ENCODE measurements at places on chromosomes 12 and 14.

DNA sequence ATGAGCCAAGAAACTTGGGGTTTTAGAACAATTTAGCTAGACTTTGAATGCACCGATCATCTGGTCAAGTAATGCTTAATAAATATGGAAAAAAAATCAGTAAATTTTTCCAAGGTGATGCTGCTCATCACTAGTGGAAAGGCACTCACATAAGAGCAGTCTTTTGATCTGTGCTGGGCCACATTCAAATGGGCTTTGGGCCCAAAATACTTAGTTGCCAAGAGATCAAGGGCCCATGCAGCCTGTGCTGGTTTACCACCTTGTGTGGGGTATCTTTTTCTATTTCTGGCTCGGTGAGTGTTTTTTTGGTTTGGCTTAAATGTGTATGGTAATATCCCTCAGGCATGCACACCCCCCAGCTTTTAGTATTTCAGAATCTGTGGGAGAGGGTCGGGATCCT, 943.2 kb downstream of the TMTC2 start:
- no peak for DNase-seq

DNA sequence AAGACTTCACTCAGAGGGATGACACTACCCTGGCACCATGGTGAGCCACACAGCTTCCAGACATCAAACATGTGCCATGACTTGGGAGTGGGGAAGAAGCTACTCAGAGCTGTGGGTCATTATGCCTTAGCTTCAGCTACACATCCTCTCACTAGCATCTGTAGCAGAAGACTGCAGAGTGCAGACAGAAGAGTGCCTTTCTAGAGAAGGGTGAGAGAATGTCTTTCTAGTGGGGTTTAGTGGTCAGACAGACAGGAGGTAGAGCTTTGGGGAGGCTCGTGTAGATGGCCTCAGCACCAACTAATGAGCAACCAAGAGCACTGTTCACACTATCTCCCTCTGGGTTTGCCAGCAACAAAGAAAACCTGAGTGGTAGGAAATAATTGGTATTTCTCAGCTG, 4.9 kb upstream of the B4GALNT3 start:
- no peak for DNase-seq

- no peak for DNase-seq
Measured at GRCh38 chr14:89841851-89842250, 112.7 kb downstream of the EFCAB11 start.

DNA sequence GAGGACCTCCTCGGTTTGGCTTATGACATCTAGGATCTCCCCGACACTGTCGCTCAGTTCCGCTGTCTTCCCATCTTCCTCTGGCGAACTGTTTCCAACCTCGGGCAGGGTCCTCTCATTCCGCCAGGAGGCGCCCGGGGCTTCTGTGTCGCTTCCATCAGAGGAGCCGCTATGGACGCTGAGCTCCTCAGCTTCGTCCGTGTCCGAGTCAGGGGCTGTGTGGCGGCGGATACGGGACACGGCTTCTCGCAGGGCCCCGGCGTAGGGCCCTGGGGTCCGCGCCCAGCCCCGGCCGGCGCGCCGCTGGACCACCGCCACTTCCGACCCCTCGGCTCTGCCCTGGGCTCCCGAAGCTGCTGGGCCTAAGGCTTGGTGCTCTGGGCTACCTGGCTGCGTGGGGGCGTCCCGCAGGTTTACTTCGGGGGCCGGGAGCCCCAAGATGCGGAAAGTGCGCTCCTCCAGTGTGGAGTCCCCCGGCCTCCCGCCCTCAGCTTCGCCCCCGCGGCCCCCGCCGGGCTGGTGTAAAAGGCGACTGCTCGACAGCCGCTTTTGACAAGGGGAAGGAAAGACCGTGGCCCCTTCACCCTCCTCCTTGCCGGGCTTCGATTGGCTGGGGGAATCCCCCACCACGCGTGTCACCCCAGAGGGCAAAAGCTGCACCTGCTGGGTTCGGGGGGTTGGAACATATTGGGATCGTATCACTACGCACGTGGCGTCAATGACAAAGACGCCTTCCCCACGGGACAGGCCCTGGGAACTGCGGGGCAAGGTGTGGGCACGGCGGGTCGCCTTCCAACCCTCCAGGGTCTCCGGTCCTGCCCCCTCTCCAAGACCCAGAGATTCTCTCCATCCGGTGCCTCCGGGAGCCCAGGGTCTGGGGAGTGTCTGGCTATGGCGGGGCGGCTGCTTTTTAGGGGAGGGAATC, 2.1 kb downstream of the DDN start:
- DNase-seq = peak; percentile 55

DNA sequence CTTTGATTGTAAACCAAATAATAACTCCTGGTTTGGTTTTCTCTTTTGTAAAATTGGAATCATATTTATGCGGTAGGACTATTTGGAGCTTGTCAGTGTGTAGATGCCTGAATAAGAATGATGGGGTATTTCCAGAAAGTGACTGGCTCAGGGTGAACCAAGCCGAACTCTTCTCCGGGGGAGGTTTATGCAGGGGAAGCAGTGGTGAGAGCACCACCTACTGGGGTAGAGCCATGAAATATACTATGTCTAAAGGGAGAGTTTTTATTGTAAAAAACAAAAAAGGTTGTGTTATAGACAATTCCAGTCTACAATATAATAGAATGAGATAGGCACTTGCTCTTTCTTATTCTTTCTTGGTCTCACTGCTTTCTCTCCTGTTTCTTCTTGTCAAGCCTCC, 222.9 kb upstream of the SLC16A7 start:
- peak; percentile 26 for DNase-seq

DNA sequence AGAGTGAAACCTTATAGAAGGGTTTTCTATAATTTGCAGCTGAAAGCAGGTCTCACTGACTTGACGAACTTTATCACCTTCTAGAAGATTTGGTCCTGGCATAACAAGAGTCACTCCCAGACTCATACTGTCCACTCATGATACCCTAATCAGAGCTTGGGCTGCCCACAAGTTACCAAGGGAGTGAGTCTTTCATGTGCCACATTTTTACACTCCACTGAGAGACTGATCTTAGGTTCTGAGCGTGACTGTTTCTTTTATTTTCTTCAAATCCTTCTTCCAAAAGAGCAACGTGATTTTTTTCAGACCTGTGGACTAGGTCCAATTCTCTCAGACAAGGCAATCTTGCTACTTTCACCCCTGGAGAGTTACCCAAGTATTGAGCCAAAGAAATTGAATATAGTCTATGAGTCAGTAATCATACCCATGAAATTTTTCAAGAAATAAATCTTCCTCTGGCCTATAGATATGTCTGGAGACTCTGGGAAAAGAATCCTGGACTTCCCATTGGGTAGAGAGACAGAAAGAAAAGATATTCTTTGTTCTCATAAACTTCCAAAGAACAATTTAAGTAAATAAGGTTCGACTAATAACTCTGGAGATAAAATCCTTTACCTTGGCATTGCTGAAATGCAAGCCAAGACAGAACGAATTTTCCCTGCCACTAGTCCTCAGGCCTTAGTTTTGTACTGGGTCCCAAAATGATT, 26.9 kb downstream of the SIX1 start:
- DNase-seq = peak; percentile 98

GRCh38 chr12:6950401-6950801, 755 bp upstream of the PTPN6 start:
- no peak for DNase-seq

GRCh38 chr12:46464863-46465262, 92.3 kb upstream of the SLC38A2 start:
- DNase-seq = no peak

DNA sequence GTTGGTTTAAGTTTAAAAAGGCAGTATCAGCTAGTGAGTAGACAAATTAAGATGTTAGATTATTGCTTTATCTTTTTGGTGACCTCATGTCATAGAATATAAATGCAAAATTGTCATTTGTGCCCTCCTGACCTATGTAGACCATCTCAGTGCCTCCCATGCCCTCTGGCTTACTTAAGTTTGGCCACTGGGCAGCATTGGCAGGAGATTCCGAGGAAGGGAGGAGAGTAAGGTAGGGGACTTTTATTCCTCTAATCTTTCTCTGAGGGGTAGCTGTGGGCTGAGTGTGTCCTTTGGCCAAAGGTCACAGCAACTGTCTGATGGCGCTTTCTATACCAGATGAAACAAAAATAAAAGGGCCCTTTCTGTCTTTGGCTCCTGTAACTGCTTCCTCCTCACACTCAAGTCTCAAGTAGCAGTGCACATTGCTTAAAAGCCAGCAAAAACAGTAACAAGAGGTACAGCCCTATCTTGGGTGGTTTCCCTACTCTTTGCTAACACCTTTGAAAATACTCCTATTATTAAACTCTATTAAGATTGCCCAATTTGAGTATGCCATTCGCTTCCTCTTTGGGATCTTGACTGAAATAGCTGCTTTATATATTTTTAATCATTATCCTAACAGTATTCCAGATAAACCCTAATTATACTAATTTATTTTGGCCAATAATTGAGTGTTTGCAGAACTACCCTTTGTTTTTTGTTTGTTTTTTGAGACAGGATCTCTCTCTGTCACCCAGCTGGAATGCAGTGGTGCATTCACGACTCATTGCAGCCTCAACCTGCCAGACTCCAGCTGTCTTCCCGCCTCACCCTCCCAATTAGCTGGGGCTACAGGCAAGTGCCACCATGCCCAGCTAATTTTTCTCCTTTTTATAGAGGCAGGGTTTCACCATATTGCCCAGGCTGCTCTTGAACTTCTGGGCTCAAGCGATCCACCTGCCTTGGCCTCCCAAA, 56.5 kb upstream of the KCNH3 start:
- no peak for DNase-seq

GRCh38 chr14:103904493-103905107, 23.7 kb upstream of the TDRD9 start:
- DNase-seq = no peak

DNA sequence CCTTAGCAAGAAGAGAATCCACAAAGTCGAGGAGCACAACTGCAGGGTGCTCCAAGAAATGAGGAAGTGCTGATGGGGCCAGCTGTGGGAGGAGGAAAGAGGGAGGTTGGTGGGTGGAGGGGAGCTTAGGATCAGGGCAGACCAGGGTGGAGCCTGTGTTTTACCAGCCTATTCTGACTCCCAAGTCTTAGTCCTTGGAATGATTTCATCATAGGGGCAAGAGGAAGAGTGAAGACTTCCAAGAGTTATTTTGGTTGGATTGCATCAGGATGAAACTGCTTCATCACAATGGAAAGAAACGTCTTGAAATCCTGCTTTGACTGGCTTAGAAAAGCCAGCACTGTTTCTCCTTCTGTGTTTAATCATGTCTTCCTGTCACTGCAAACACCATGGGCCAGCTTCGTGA, 194.0 kb downstream of the DPF3 start:
- peak; percentile 99 for DNase-seq

DNA sequence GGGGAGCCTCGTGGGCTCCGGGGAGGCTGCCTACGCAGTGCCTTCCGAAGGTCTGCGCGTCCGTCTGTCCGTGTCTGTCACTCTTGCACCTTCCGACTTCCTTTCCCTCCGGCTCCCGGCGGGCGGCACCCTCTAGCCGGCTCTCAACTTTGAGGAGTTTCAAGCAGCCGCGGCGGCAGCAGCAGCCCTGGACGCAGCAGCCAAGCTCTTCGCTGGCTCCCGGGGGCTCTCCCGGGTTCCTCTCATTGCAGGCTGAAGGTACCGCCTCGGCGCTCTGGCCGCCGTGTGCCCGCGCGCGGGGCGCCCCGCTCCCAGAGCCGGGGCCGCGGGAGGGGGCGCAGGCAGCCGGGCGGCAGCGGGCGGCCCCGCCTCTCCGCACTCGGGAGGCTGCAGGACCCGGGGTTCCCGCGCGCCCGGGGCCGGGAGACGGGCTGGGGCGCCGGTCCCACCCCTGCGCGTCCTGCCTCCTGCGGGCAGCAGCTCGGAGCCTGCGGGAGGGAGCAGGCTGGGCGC, at the start of the genes AMIGO2 and PCED1B:
Gene AMIGO2 (minus strand): TSS at position 492 of the 513 bp plus-strand sequence. CDS start 957 bp downstream, outside the sequence.
Gene PCED1B (plus strand): TSS at position 154 of the 513 bp plus-strand sequence. CDS start 155,443 bp downstream, outside the sequence.
- peak; percentile 75 for DNase-seq

DNA sequence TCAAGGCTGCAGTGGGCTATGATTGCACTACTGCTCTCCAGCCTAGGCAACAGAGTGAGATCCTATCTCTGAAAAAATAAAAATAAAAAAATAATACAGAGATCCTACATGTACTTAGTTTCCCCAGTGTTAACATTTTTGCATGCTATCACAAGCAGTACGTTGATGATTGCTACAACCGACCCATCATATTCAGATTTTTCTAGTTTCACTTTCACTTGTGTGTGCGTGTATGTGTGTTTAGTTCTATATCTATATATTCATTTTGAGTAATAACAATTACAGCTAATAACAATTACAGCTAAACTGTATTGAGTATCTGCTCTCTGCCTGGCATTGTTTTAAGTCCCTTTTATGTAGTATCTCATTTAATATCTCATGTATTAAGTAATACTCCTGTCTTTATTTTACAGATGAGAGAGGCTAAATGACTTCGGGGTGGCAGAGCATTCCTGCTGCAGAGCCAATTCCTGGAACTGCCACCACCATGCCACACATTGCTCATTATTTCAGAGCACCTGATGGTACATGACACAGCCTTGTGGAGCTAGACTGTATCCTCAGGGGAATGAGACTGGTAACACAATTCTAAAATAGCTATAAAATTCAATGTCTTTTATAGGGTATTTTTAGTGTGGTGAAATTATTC, 153.1 kb downstream of the BCAT1 start:
- no peak for DNase-seq

DNA sequence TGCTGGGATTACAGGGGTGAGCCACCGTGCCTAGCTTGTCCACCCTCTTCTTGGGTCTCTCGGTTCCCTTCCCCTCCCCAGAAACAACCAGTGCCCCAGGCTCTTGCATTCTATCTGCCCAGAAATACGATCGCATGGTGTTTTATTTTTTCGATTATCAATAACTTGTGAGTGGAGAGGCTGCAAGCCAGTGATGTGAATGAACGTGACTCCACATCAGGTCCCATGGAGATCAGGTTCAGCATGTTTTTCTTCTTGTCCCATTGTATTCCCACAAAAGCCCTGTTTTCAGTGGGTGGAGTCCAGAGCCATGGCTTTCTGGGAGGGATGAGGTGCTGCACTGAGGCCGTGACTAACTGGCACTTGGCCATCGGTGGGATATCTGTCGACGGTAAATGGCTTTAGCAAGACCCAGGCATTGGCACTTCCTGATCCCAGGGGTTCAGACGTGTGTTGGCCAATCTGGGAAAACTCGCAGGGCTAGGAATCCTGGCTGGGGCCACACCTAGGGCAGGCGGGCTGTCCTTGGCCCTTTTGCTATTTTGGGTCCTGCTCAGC, 12.7 kb upstream of the HNF1A start:
- no peak for DNase-seq

- no peak for DNase-seq
Measured at GRCh38 chr12:132604668-132605441, 5.5 kb downstream of the LRCOL1 start.

GRCh38 chr12:102169922-102170621, 27.6 kb downstream of the PMCH start:
- peak; percentile 48 for DNase-seq

DNA sequence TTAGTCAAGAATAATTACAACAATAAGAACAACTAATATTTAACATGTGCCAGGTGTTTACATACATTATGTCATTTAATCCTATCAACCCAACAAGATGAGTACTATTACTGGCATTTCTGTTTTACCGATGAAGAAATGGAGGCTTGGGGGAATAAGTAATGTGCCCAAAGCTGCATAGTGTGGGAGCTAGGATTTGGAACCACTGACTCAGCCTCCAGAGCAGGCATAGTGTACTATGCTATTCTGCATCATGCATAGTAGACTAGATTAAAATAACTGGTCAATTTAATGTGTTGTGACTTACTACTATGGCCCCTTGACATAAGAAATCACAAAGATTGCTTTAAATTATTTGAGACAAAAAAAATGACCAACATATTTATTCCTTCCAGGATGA, 9.5 kb downstream of the GPR19 start:
- DNase-seq = no peak

GRCh38 chr14:81633496-81633895, 99.8 kb upstream of the SEL1L start:
- no peak for DNase-seq
